ENCODE measurements at places on chromosomes 3 and 15.
A peak's percentile ranks its signal among the peaks of the same experiment; 100 is the strongest.

DNA sequence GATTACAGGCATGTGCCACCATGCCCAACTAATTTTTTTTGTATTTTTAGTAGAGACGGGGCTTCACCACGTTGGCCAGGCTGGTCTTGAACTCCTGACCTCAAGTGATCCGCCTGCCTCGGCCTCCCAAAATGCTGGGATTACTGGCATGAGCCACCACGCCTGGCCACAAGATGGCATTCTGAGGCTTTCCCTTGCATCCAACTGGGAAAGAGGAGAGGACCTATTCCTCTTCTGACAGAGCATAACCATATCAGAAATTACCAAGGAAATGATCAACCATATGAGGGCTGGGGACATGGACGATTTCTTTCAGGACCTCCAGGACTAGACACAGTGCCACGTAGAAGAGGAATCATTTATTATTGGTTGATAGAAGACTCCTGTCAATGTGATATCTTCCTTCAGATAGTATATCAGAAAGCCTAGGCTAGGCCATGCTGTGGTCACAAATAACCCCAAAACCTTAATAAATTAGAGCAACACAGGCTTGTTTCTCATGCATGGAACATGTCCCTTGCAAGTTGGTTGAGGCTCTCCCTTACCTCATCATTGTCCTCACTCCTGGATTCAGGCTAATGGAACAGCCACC, 372.3 kb upstream of the IL12A start:
- no peak for DNase-seq

DNA sequence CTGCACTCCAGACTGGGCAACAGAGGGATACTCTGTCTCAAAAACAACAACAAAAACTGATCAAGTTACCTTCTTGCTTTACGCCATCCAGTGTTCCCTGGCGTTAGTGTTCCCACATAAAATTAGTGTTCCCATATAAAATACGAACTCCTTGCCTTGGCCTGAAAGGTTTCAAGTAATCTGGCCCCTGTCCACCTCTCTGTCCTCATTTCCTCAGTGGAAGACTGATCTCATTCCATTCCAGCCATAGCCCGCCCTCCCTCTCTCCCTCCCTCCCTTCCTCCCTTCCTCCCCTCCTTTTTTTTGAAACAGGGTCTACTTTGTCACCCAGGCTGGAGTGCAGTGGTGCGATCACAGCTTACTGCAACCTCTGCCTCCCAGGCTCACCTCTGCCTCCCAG, 2.8 kb upstream of the CAND2 start:
- DNase-seq, result no peak

GRCh38 chr3:87236093-87236492, 9.0 kb downstream of the CHMP2B start:
- no peak for DNase-seq

DNA sequence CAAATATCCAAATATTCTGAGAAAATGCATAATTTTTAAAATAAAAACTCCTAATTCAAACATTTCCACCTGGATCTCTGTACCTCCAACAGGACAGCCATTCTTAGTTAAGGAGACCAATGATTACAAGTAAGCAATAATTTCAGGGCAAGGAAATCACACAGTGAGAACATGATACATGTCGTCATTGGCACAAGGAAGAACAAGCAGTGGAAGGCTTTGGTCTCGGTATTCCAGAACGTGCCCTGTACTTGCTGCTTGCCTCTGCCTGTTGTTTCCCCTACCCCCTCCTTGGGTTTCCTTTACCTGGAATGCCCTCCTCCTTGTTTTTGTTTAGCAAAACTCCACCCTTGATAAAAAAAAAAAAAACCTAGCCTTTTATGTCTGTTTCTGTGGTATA, 72.8 kb downstream of the PPM1L start:
- DNase-seq, result no peak

DNA sequence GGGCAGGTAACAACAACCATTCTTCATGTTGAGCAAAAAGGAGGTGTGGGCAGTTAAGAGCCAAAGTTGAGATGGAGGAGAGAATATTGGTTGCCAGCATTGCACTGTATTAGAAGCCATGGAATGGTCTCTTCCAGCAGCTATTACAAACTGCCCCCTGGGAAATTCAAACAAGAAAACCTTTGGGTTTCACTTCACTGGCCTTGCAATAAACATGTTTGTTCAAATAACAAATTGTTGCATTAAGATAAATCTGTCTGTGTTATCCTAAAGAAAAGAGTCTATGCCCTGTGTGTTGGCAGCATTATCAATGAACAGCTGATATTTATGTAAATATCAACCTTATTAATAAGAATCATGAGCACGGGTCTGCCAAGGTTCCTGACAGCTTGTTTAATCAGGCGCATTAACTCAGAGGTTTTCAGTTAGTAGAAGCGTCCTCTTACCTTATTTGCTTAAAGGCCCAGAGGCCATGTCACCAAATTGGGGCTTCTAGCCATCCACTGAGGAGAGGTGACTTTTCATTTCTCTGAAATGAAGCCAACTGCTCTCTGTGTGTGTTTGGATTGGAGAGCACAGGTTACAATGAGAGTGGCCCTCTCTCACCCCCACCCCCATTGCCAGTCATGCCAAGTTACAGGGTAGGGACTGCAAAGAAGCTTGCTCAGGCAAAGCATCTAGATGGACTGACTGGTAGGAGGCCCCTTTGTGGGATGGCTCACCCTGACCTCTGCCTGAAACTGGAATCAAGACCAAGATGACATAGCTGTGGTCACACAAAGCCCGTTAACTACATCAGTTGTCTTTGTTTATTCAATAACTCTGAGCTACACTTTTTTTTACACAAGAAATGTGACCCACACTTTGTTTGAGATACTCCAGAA, 10.5 kb downstream of the FILIP1L start:
- no peak for DNase-seq

GRCh38 chr15:39629371-39629770, 48.5 kb downstream of the THBS1 start:
- peak; percentile 41 for DNase-seq

GRCh38 chr15:50168379-50168778, 13.6 kb upstream of the SLC27A2 start:
- no peak for DNase-seq

- no peak for DNase-seq
Measured at GRCh38 chr15:88322461-88322860, 65.9 kb upstream of the NTRK3 start.

DNA sequence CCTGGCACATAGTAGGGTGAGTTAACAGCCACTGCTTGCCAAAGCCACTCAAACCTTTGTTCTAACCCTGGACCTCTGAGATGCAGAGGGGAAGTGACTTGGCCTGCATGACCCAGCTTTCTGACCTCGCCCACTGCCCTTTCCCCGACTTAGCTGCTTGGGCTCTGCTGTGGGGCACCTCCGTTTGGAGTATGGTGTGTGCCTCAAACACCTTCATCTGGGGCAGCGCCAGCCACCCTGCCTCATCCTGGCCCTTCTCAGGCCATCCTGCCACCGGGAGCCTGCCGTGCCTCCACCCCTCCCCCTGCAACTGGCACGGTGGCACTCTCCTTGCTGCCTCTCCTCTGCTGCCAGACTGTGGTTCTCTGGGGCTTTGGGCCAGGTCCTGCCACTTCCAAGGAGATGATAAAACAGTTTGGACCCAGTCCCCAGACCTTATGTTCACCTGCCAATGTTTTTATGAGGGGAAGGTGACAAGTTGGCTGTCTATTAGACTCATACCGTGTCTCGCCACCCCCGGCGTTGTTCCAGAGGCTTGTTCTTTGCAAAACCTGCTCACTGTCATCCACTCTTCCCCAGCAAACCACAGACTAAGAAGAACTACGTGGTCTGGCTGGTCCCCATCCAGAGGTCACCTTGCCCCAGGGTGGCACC, 32.2 kb downstream of the SLC6A6 start:
- DNase-seq, result no peak

- DNase-seq, result peak; percentile 9
Measured at GRCh38 chr3:51942603-51943450, 664 bp downstream of the PARP3 start.

- DNase-seq, result no peak
Measured at GRCh38 chr3:59567661-59568060, 517.8 kb upstream of the CFAP20DC start.

DNA sequence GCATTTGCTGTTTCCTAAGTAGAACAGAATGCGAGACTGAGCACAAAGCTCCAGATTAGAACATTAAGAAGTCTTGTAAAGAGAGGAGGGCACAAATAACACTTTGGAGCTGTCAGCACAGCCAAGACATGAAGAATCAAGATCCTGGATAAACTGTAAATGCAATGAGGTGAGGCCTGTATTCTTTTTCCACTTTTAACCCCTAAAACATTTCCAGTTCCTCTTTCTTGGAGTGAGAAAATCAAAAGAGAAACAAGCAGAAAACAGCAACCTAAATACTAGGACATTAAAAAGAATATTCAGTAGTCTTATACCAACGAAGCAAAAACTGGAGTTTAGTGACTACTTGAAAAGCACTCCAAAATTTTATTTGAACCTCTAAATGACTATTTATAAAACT, 204.3 kb downstream of the ZBTB20 start:
- DNase-seq, result no peak

- DNase-seq, result no peak
Measured at GRCh38 chr15:51227940-51228732, 110.3 kb downstream of the CYP19A1 start.

- no peak for DNase-seq
Measured at GRCh38 chr3:197611255-197611654, 55.5 kb upstream of the BDH1 start.

- DNase-seq, result no peak
Measured at GRCh38 chr3:52874160-52874701, 23.1 kb downstream of the STIMATE start.

GRCh38 chr3:61853912-61854311, 292.5 kb downstream of the PTPRG start:
- DNase-seq, result no peak

DNA sequence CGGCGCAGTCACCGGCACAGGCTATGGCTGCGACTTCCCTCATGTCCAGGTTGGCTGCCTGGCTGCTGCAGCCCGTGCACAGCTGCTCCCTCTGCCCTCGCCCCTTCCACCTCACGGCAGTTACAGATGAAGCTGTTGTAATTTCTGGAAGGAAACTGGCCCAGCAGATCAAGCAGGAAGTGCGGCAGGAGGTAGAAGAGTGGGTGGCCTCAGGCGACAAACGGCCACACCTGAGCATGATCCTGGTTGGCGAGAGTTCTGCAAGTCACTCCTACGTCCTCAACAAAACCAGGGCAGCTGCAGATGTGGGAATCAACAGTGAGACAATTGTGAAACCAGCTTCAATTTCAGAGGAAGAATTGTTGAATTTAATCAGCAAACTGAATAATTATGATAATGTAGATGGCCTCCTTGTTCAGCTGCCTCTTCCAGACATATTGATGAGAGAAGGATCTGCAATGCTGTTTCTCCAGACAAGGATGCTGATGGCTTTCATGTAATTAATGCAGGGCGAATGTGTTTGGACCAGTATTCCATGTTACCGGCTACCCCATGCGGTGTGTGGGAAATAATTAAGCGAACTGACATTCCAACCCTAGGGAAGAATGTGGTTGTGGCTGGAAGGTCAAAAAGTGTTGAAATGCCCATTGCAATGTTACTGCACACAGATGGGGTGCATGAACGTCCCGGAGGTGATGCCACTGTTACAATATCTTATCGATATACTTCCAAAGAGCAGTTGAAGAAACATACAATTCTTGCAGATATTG, 13.2 kb upstream of the GNB4 start:
- no peak for DNase-seq

DNA sequence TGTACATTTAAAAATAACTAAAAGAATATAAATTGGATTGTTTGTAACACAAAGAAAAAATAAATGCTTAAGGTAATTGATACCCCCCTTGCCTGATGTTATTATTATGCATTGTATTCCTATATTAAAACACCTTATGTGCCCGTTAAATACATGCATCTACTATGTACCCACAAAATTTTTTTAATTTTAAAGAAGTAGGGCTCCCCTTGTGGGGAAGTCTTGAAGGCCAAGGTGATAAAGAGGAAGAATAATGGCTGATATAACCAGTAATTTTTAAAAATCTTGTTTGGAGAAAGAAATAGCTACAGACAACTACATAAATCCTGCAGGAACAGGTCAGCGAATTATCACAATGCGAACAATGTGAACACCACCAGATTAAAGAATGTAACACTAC, 451.7 kb upstream of the ARHGEF26 start:
- DNase-seq, result no peak

GRCh38 chr3:117473981-117474538, 764.5 kb downstream of the TUSC7 start:
- DNase-seq, result no peak

DNA sequence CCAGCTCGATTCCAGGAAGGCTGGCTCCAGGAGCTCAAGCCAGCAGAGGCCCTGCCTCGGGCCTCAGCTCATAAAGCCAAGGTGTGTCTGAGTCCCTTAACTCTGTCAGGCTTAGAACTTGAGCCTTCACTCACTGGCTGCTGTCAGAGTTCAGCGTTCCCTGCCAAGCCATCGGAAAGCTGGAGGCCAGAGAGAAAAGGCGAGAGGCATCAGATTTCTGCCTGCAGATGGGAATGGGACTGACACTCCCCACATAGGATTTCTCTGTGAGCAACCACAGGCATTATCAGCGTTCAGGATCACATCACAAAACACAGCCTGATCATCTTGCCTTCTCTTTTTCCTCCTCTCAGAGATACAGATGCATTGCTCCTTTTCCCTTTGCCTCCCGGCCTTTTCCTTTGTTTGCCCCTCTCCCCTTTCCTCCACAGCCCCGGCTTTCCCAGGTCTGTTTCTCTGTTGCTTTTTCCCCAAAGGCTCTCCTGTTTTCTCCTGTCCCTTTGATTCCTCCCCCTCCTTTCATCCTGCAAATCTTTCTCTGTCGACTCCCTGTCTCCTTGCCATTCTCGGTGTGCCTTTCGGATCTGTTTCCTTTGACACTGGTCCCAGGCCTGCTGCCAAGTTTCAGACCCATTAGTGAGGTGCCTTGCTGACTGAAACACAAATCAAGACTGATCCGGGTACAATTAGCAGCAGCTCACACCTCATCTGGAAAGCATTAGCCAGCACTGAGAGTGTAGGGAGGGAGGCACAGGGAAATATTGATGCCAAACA, 44.5 kb upstream of the BOC start:
- DNase-seq, result no peak

DNA sequence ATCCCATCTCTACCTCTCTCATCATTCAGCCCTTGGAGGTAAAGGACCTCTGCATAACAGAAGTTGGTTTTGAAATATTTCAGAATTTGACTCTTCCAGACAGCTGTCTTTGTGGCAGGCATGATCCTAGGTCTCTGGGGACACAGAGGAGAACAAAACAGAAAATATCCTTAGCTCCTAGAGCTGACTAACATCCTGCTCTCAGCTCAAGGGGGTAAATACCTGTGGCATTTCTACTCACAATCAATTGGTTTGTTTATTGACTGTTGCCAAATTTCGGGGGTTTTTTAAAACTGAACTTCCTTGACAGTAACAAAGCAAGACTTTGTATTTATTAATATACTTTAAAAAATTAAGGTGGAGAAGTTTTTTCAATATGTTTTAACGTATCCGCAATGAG, 78.8 kb downstream of the EOMES start:
- no peak for DNase-seq

DNA sequence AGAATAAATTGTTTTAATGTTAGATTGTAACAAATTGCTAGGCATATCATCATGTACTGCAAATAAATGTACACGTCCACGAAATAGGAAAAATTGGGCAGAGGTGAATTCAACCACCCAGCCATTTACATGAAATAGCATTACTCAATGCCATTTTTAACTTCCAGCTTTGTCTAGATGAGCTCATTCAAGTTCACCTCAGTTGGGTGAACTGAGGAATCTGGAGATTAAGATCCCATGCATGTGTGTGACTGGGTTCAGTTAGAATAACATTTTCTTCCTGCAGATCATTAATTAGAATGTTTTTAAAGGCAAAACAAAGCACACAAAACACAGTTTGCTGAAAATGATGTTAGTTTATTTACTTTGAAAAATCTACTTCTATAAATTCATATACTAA, 767.8 kb upstream of the GOLIM4 start:
- DNase-seq, result no peak

GRCh38 chr15:28873585-28874190, 12.1 kb upstream of the APBA2 start:
- no peak for DNase-seq

All from stimulated activated CD8-positive, alpha-beta memory T cell treated with anti-CD3 and anti-CD28 coated beads, Interleukin-7, amount 100 ng/mL, for 1 hour (primary cell).